ENCODE measurements at places on chromosomes 3 and 15.

GRCh38 chr3:46986055-46986730, 6.7 kb downstream of the NBEAL2 start:
- DNase-seq, result no peak

GRCh38 chr15:72096796-72097195, 21.2 kb downstream of the MYO9A start:
- no peak for DNase-seq

DNA sequence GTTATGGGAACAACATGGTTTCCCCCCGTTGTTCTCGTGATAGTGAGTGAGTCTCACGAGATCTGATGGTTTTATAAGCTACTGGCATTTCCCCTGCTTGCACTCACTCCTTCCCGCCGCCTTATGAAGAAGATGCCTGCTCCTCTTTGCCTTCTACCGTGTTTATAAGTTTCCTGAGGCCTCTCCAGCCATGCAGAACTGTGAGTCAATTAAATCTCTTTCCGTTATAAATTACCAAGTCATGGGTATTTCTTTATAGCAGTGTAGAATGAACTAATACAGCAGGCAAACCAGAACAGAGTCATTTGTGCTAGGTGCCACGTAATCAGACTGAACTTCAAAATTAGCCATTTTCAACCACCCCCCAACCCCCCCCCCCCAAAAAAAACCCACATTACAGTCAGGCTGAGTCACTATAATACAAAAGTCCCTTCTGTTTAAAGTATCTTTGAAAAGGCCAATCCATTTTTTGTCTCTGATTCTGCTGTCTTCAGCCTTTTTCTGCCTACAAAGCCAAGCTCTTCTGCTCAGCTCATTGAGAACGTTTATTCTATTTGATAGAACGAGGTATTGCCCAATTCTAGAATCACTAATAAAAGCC, 4.1 kb downstream of the OR4F6 start:
- no peak for DNase-seq

GRCh38 chr3:186001842-186002241, 64.0 kb upstream of the TRA2B start:
- DNase-seq, result no peak

DNA sequence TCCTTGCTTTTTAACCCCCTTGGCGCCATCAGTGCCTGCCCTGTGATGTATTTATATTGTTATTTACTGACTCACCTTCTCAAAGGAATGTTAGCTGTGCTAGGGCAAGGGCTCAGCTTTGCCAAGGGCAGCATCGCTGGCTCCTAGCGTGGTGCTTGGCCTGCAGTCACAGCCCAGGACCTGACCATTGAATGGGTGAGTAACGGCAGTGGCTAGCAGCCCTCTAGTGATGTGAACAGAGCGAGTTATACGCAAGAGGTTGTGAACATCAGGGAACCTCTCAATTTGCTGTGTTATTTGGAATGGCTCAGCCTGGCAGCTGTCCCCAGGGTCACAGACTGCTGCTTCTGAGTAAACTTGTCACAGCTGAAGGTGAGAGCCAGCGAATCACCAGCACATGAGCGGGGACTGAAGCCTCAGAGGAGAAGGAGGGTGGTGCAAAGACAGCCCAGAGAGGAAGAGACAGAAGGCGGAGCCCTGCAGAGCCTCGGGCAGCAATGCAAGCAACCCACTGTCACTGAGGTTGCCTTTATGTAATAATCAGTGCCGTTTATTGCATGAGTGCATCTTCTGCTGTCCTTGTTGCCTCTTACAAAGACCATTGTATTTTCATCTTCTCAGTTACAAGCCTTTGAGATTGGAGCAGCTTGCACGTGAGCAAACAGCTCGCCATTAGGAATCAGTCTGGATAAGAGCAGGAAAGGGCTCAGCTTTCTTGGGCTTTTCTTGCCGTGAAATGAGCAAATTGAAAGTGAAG, 158.3 kb downstream of the SLCO3A1 start:
- DNase-seq, result peak; percentile 48

DNA sequence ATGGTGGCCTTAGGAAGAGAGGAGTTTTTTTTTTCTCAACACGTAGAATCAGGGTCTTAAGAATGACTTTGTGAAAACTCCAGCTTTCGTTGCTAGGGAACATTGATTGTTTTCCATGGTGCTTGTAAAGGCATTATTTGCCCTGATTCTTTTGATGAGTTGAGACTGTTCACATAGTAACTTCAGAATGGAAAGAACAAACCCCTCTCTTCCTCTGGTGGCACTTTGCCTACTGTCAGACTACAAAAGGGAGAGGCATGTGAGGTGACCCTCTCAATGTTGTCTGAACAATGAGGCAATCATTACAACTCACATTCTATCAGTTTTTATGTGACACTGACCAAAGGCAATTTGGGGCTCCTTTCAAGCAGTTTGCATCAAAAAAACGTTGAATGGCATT, 477.8 kb downstream of the FGF12 start:
- no peak for DNase-seq

- DNase-seq, result no peak
Measured at GRCh38 chr3:177475356-177475665, 278.0 kb upstream of the TBL1XR1 start.

GRCh38 chr15:31270767-31271166, 55.9 kb upstream of the KLF13 start:
- peak; percentile 21 for DNase-seq

- DNase-seq, result no peak
Measured at GRCh38 chr3:195475614-195476013, 32.8 kb upstream of the ACAP2 start.

DNA sequence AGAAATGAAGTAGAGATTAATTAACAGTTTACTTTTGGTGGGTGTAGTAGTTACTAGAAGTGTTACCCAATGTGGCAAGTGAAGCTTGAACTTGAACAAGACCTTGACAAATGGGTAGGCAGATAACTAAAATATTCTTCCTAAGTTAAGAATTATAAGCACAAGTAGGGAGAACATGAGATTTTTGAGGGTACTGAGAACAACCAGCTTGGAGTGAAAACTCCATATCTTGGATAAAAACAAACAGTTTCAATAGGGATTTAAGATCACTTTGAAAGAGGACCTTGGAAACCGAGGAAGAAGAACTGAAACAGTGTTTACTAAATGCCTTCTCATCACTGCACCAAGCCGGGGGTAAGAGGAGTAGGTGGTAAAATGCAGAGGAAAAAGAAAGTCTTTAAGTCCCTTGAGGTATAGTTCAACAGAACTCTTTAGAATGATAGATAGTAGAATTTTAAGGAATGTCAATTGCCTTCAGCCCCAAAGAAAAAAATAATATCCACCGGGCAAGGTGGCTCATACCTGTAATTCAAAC, 496.7 kb downstream of the NAALADL2 start:
- no peak for DNase-seq

DNA sequence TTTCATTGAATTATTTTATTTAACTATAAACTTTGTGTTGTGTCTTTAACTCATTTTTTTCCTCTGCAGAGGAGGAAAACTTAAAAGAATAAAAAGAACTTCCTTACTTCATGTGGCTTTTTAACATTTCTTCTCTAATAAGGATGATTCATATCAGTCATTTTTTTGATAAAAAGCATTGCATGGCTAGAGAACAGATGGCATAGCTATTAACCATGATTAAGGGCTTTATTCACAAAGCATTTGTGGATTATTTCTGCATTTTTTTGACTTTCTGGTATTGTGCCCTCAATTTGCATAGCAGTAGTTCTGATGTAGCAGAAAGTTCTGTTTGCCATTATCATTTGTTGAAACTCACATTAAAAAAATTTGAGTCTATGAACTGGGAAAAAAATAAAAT, 540.8 kb downstream of the SI start:
- no peak for DNase-seq

DNA sequence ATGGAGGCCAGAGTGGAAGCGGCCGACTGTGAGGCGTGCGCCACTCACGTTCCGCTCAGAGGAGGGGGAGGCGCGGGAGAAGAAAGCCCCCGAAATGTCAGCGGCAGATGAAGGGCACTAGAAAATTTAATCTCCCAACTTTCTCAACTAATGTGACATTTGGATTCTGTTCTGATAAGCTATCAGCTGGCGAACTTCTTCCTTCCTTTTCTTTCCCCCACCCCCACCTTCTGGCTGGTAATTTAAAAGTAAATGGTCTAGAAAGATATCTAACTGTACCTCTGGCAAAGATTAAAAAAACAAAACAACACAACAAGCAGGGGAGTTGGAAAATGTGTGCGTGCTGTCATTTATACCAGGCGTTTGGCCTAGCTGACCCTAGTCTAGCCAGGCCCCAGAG, 26.4 kb upstream of the TMEM115 start:
- no peak for DNase-seq

DNA sequence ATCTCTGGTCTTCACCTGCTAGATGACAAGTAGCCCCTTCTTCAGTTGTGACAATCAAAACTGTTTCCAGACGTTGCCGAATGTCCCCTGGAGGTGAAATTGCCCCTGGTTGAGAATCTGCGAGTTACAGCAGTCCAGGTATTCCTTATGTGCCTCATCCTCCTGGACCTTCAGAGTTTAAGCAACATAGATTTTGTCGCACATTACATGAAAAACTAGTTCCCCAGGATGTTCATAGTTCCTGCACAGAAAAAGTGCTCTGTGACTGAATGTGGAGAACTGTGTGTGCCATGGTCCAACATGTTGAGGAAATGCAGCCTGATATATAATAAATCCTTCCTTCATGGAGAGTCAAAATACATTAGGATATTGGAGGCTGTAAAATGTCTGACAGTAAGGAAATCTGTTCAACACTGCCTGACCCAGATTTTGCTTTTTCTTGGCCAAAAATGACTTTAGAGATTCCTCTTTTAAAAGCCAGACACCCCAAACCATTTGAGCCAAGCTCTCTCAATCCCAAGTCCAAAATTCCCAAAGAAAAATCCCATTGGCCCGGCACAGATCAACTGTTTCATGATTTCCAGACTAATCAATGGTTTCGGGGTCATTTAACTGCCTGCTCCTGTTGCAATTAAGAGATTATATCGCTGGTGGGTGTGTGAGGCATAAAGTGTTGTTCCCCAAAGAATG, 20.4 kb upstream of the SHC4 start:
- DNase-seq, result no peak

GRCh38 chr3:120396469-120396868, 47.3 kb upstream of the LRRC58 start:
- DNase-seq, result no peak

- DNase-seq, result no peak
Measured at GRCh38 chr3:155076888-155077287, 3.2 kb upstream of the MME start.

DNA sequence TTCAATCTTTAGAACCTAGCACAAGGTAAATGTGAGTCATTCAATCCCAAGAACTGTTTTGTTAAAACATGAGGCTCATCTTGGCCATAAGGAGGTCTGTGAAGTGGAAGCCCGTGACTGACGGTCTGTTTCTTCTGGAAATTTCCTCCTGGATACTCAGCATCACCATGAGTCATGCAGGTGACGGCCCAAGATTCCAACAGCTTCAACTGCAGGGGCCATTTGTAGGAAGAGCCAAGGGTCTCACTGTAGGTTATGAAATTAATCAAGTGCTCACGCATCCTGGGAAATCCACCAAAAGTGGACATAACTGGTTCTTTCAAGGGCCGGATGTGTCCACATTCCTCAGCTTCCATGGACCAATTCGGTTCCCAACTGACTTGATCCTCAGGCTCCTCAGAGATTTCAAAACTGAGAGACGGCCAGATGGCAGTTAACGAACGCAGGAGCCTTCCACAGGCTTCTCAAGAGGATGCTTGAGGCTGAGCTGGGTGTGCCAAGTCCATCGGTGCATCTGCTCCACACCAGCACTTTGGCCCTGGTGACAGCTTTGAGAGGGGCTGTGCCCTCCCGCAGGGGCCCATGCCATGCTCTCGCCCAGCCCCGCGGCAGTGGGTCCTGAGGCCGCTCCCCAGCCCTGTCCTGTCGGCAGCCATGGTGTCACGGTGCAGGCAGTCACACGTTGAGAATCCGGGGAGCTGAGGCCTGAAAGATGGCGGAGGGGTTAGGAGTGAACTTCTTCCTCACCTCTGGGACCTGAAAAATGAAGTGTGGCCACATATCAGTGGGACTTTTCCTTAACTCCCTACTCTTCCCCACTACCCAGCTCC, 8.5 kb downstream of the MAP6D1 start:
- DNase-seq, result no peak
